ENCODE measurements at places on chromosomes 1 and 21.

DNA sequence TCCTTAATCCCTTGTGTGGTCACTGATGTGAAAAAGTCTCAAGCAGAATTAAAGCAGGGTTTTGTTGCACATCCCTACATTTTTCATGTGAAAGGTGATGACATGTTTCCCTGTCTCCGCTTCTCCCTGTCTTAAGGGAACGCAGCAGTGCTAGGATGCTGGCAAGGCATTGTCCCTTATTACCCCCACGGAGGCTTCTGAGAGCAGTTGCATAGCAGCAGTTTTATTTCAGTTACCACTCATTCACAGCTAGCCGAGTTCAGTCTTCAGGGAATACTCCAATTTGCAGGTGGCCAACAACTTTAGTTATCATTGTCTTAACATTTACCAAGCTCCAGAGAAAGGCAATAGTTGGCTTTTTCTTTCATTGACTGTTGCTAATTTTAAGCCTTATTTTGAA lies 89.1 kb downstream of the CLEC20A start:
- DNase-seq = no peak

DNA sequence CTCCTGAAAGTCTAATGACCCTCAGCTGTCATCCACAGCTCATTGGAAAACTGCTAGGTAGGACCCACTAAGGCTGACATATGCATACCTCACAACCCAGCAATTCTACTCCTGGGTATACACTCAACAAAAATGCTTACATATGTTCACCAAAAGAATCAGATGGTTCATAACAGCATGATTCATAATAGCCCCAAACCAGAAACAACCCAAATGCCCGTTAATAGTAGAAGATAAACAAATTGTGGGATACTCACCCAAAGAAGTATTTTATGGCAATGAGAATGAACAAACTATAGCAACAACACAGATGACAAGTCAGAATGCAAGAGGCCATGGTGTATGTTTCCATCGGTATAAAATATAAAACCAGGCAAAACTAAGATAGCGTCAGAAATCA lies 124.6 kb downstream of the HLCS start:
- DNase-seq = no peak

DNA sequence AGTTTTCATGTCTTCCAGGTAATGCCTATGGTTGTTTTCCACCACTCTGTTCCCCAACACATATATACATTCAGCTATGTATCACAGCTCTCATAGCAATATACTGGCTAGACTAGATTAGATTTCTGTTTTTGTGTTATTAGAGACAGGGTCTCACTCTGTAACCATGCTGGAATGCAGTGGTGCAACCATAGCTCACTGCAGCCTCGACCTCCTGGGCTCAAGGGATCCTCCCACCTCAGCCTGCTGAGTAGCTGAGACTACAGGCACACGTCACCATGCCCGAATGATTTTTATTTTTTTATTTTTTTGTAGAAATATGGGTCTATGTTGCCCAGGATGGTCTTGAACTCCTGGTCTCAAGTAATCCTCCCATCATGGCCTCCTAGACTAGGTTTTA lies 37.7 kb downstream of the SYNJ1 start:
- DNase-seq = no peak

- DNase-seq = peak; percentile 40
Observed at GRCh38 chr1:64540265-64540791, 70.4 kb downstream of the CACHD1 start.

GRCh38 chr1:40640314-40641076 lies 25.0 kb downstream of the RIMS3 start:
- no peak for DNase-seq

DNA sequence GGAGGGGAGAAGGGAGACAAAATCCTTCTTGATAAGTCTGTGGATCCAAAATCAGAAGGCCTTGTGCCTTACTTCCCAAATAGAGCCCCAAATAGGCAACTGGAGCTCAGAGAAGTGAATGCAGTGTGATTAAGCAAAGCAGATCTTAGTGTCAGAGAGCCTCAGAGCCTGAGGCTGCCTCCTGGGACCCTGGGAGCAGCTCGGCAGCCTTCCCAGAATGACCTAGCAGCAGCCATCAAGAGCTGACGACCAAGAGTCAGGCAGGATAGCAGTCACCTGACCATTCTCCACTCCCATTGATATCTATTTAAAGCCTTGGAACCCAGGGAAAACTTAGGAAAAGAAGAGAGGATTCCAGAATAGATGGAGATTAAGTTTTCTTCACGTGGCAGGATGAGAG lies 78.0 kb upstream of the SMYD2 start:
- DNase-seq = no peak

DNA sequence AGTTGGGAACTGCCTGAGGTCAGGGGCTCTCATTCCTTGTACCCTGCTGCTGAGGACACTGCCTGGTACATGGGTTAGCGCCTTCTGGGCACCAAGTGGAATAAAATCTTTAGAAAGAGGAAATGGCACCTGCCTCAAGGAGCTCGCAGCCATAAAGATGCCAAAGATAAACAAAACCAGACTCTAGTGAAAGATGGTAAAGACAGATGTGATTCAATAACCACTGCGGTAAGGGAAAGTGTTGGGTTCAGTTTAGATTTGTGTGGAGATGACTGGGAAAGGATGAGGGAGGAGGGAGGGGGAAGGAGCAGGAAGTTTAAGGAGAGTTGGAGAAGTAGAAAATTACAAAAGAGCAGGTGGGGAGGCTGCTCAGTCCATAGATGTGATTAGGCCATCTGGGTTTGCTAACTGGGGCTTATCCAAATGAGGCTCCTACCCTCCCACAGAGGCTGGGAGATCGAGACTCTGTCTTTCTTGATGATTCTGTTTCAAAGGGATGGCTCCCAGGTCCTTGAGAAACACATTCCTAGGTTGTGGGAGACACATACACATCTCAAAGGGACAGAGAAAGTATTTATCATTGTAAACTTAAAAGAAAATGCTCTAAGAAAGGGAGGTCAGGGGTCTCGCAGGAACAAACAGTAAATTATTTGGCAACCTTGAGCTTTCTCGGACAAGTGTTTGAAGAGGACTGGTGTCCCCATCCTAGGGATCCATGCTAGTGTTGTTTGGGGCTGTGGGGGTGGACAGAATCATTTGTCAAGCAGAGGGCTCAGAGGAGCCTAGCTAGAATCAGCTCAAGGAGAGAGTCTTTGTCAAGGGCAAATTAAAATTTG lies 65.7 kb upstream of the MORC3 start:
- DNase-seq = no peak

DNA sequence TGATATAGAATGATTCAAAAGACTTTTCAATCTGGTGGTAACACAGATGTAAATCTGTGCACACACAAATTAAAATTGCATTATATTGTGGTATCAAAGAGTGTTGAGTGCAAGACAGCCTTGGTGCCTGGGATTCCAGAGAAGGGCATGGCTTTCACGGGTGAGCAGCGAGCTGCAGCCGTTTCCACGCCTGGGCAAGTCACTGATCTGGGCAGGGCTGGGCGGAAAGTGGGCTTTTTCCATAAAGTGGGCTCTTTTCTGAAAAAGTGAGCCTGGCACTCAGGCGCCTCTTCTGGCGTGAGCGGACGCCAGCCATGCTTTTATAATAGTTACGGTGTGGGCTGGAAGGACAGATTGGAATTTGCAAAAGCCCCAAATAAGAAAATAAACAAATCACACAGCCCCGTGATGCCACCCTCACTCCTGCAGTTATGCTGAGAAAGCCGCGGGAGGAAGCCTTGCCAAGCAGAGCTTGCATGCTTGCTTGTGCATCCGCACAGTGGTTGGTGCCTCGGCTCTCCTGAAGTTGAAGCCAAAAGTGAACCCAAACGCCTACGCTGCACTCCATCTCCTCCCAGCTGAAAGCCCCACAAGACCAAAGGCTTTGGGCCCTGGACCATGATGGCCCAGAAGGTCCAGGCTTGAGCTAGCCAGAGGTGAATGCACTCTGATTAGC lies 7.1 kb upstream of the C1orf115 start:
- peak; percentile 24 for DNase-seq

GRCh38 chr1:230824919-230825721 lies 43.2 kb downstream of the C1orf198 start:
- peak; percentile 64 for DNase-seq

Measured in kidney tubule cell (primary cell).